ENCODE measurements at places on chromosomes 7 and 10.

GRCh38 chr10:72742092-72742491, 50.1 kb downstream of the MCU start:
- no peak for DNase-seq

- no peak for DNase-seq
Observed at GRCh38 chr10:36681751-36682632, 443.4 kb upstream of the ANKRD30A start.

GRCh38 chr7:152543799-152544198, 108.0 kb upstream of the KMT2C start:
- DNase-seq: no peak

DNA sequence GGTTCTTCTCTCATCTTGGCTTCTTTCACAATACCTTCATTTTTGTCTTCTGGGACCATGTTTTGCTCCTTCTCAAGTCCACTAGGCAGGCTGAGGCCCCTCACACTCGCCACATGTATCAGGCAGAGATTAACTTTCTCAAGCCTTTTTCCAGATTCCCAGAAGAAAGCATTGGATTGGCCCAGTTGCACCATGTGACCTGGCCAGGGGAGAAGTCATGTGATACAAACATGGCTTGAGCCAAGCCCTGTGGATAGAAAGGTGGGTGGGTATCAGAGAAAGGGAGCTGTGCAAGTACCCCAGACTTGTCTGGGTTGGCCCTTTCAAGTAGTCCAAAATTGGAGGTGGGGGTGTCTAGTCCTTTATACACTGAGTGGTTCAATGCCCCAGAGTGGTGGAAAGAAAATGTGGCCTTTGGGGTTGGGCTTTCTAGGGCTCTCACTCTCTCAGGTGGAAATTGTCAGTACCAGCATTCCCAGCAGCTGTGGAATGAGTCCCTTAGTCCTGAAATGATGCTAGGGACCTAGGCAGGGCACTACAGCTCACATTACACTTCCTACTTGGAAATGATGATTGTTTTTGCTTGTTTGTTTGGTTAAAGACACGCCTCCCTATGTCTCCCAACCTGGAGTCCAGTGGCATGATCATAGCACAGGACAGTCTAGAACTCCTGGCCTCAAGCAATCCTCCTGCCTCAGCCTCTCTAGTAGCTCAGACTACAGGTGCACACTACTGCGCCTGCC, 36.9 kb upstream of the C10orf67 start:
- no peak for DNase-seq

DNA sequence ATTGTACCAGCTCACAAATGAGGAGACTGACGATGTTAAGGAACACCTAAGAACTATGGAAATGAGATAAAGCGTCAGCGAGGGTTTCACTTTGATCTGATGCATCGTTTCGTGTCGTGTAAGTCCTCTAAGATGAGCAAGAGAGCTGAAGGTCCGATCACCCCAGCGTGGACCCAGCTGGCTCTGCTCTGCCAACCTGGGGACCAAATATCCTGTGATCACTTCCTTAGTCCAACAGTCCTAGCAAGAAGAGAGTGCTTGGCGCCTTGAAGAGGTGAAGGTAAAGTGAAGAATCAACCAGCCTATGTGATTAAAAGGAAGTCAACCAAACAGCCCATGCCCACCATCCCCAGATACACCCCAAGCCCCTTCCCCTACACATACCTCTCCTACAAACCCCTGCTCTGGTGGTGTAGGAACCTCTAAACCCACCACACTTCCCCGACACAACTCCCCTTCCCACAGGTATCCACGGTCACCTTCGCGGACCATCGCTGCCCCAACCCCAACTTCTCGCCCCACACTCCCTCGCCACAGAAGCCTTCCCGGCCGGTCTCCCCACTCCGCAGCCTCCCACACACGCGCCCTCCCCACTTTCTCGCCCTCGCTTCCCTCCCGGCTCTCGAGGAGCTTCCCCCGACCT, 722 bp downstream of the UPF2 start:
- DNase-seq: no peak

- no peak for DNase-seq
Observed at GRCh38 chr10:21961847-21962246, 41.7 kb downstream of the DNAJC1 start.

- no peak for DNase-seq
Observed at GRCh38 chr10:119541459-119542356, 811 bp downstream of the RGS10 start.

- no peak for DNase-seq
Observed at GRCh38 chr7:22724861-22725260, 2.1 kb upstream of the IL6 start.

DNA sequence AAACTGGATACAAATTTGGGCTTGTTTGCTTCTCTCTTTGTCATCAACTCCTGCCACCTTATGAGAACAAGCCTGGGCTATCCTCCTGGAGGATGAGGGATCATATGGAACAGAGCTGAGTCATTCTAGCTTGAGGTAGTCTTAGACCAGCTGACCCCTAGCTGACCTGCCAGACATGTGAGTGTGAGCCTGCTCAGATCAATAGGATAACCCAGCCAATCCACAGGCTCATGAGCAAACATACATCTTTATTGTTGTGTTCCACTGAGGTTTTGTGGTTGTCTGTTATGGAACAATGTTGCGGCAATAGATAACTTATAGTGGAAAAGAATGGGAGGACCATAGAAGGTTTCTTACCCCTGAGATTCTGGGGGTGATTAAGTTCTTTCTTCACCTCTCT, 54.5 kb upstream of the FAM180A start:
- DNase-seq: no peak

- DNase-seq: no peak
Observed at GRCh38 chr7:77282897-77283296, 83.3 kb upstream of the FGL2 start.

GRCh38 chr7:126778101-126778500, 474.6 kb downstream of the GRM8 start:
- no peak for DNase-seq

- DNase-seq: peak; percentile 91
Observed at GRCh38 chr10:34319197-34319846, 495.8 kb downstream of the PARD3 start.

DNA sequence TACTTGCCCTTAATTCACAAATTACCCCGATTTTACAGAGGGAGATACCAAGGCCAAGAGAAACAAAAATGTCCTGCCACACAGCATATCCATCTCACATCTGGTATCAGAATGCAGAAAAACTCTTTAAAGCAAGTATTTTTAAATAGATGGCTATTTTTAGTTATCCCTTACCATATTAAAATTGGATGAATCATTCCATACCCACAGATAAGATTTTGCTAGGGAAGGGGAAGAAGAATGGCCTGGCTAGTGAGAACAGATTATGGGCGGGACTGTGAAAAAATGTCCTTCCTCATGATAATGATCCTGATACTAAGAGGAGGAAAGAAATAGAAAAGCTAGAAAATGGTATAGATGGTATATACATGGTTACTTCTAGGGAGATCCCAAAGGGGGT, 80.6 kb upstream of the GATAD1 start:
- no peak for DNase-seq

DNA sequence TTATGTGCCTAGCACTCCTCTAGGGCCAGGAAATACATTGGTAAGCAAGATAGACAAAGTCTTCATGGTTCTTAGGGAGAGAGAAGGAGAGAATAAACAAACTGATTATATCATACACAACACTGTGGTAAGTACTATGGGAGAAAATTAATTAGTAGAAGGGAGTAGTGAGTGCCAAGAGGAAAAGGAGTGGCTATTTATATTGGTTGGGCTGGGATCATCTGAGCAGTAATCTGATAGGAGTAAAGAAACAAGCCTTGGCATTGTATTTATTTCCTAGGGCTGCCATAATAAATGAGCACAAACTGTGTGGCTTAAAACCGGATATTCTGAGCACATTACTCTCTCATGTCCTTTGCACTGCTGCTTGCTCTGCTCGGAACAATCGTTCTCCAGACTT, 158.1 kb upstream of the PHF14 start:
- no peak for DNase-seq

DNA sequence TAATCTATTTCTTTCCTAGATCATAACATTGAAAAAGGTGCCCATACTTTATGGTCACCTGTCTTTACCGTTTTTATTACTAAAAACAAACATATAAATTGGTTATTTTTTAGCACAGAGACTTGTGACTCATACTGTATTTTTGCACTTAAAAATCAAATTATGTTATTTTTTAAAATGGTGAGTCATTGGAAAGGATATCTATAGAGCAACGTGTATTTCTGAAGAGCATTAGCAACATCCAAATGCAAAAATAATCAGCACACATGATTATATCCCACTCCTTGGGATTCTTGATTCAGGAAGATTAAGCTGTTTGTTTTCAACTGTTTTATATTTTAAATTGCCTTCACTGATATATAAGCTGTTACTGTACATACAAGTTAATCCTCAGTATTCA, 40.7 kb upstream of the FMC1 start:
- DNase-seq: no peak

DNA sequence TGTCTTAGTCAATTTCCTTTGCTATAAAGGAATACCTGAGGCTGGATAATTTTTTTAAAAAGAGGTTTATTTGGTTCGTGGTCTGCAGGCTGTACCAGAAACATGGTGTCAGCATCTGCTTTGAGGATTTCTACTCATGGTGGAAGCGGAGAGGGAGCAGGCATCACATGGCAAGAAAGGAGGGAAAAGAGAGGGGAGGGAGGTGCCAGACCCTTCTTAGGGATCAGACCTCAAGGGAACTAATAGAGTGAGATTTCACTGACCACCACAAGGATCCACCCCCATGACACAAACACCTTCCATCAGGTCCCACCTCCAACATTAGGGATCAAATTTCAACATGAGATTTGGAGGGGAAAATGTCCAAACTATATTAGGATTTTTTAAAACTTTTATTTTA, 27.0 kb upstream of the AKR1B10 start:
- no peak for DNase-seq

DNA sequence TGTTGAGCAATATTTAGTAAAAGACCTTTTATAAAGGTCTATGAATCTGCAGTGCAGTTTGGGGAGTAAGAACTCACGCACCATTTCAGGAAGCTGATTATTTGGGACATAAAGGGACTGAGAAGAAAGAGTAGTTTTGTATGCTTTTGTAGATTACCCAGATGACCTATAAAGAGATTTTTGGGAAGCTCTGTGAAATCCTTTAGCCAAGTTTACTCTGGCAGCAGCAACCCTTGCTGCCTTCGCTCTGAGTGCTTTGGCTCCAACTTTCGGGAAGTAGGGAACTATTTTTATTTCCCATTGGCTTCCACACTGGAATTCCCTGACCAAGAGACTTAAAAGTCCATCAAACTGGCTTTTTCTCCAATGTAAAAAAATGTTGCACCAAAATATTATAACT, 1110.1 kb upstream of the PHF14 start:
- DNase-seq: no peak

Measured in fibroblast of skin of left biceps (primary cell).